ENCODE measurements at places on chromosomes 12 and 14.
A peak's percentile ranks its signal among the peaks of the same experiment; 100 is the strongest.

DNA sequence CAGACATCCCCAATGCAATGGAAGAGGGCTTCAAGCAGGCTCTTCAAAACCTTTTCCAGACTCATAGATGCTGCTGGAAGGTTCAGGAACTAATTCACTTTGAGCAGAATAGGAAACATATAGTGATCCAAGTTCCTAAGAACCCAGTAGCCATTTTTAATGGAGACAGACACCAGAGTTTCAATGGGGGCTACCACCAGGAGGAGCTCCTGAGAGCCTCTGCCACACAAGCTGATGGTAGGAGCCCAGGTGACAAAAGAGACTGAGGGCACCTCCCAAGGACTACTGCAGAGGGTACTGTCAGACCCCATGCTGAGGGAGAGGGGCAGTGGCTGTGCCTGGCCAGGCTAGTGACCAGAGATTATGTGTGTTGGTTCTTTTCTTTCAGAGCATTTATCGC is 45.9 kb downstream of the IFNG start:
- no peak for DNase-seq

DNA sequence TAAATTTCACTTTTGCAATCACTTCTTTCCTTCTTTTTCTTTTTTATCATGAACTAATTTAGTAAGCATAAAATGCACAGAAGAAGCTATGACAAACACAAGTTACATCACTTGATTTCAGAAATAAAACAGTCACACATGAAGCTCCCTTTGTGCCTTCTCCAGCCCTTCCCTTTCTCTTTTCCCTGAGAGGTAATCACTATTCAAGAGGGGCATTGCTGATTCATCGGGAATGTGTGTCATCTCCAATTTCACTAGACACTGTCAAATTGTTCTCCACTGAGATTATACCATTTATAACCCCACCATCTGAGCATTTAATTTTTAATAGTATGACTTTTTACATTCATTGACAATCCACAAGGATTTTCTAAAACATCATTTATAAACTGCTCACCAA is 91.6 kb upstream of the PTPRQ start:
- DNase-seq, result no peak

GRCh38 chr12:6307529-6307928 is 3.0 kb upstream of the PLEKHG6 start:
- DNase-seq, result no peak

- no peak for DNase-seq
These were observed 167.3 kb downstream of the RGS6 start for GRCh38 chr14:72099566-72099965.

GRCh38 chr12:130787041-130787440 is 52.0 kb downstream of the STX2 start:
- no peak for DNase-seq

- DNase-seq, result peak; percentile 91
These were observed 1.9 kb downstream of the LMO3 start for GRCh38 chr12:16603916-16604575.
